ENCODE measurements at places on chromosomes 13 and 19. TPM values are rescaled to one million over a fixed set of nuclear protein-coding genes. Genes with fewer than 3 reads are reported as not detected.

CACNA1A gene
- total RNA-seq, result 3.2 TPM

PSPN gene
- total RNA-seq, result 3.4 TPM

SIGLEC8 gene
- not detected for total RNA-seq

- H3K27ac ChIP-seq, result no peak overlapping the region
- H3K4me3 ChIP-seq, result no peak overlapping the region
- DNase-seq, result peak; percentile 77
- H3K36me3 ChIP-seq, result peaks cover 70% of the 10 kb centered on the region
- no peaks in the 10 kb centered on the region for H3K4me1 ChIP-seq
These were observed 29.8 kb downstream of the CERS1 start for GRCh38 chr19:18865973-18866799.

- no peak overlapping the region for H3K4me3 ChIP-seq
- no peaks in the 10 kb centered on the region for H3K36me3 ChIP-seq
- no peak for DNase-seq
- H3K27me3 ChIP-seq, result no peaks in the 10 kb centered on the region
- H3K4me1 ChIP-seq, result peaks cover 9% of the 10 kb centered on the region
These were observed 27.8 kb upstream of the MIER2 start for GRCh38 chr19:372306-372890.

DNA sequence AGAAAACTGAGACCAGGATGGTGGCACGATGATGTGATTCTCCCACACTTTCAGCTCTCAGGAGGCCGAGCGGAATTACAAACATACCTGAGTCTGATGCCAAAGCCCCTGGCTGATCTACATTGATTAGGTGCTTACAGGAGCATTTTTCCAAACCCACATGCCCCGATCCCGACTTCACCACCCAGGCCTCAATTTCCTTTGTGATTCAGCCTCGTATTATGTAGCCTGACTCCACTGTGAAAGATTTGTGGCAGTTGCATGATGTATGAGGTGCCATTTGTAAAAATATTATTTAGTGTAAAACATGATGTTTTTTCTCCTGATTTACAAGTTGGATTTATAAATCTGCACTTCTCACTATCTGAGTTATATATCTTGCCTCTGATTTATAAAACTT, 118.0 kb downstream of the TSHZ3 start:
- H3K27me3 ChIP-seq, result no peaks in the 10 kb centered on the region
- no peak for DNase-seq
- no peaks in the 10 kb centered on the region for H3K4me1 ChIP-seq

DNA sequence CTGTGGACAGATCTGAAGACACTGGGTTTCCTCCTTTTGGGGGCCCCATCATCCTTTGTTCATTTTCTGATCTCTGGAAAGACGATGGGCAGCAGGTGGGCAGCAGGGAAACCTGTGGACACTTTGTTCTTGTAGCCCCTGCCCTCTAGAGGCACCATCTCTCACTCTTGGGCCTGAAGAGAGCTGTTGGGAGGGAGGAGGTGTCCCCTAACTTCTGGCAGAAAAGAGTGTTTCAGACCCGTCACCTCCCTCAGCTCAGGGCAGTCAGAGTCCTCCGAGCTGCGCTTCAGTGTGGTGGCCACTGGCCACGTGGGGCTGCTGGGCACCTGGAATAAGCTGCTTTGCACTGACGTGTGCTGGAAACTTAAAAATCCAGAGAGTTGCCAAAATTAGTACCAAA, 26.9 kb upstream of the RNF17 start:
- DNase-seq, result no peak
- no peaks in the 10 kb centered on the region for H3K27me3 ChIP-seq
- H3K4me1 ChIP-seq, result peaks cover 5% of the 10 kb centered on the region
- H3K27ac ChIP-seq, result no peak overlapping the region
- H3K4me3 ChIP-seq, result no peak overlapping the region

DNA sequence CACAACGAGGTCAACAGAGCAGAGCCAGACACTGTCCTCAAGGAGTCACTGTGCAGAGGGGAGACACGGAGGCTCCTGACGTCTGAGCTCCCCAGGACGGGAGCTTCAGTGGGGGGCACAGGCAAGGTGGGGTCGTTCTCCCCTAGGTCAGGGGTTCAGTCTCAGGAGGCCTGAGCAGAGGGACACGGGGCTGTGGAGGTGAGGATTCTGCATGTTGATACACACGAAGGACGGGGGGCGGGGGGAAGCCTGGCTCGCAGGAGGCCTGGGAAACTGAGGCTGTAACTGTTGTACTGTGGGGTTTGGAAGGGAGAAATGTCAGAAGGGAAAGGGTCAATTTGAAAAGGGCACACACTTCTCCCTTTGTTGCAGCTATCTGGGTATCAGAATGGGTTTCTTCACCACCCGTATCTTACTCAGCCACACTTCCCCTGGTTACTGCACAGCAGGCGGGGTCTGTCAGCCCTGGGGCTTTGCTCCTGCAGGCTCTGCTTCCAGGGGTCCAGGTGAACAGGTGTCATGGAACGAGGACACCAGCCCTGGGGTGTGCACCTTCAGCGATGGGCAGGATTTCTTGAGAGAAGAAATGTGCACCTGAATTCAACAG, 748 bp upstream of the SIGLEC8 start:
- H3K36me3 ChIP-seq, result no peaks in the 10 kb centered on the region
- peaks cover 27% of the 10 kb centered on the region for H3K27me3 ChIP-seq
- no peak overlapping the region for H3K27ac ChIP-seq
- H3K4me1 ChIP-seq, result no peaks in the 10 kb centered on the region

DNA sequence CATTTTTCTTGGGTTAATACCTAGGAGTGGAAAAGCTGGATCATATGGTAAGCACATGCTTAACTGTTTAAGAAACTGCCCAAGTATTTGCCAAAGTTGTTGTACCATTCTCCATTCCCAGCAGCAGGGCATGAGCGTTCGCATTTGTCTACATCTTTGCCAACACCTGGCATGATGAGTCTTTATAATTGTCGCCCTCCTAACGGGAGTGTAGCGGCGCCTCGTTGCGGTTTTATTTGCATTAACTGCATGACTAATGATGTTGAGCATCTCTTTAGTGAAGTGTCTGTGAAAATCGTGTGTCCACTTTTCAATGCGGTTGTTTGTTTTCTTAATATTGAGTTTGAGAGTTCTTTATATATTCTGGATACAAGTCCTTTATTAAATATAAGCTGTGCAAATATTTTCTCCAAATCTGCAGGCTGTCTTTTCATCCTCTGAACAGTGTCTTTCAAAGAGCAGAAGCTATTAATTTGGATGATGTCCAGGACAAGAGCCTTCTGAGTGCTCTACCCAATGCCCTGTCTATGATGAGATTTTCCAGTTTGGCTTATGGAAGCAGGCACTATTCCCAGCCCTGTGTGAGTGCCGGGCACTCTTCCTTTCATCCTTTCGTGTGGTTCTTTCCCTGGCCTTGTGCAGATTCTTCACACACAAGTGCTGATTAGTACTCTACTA, 202.0 kb downstream of the FOXO1 start:
- H3K4me3 ChIP-seq, result no peak overlapping the region
- no peak overlapping the region for H3K27ac ChIP-seq
- H3K4me1 ChIP-seq, result no peaks in the 10 kb centered on the region

DNA sequence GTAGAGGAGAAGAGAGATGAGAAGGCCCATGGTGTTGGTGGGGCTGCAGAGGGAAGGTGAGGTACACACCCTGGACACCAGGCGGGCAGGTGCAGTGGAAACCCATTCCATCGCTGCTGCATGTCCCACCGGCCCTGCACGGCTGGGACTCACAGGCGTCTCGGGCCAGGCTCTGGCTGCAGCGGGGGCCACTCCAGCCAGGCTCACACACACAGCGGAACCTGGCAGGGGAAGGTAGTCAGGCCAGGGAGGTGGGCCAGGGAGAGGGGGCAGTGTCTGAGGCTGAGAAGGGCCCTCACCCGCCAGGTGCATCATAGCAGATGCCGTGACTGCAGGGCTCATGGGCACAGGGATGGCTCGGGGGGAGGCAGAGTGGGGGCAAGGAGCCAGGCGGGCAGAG, 15.6 kb downstream of the NOTCH3 start:
- no peaks in the 10 kb centered on the region for H3K27me3 ChIP-seq
- DNase-seq, result no peak
- H3K4me3 ChIP-seq, result no peak overlapping the region
- peaks cover 14% of the 10 kb centered on the region for H3K4me1 ChIP-seq
- H3K36me3 ChIP-seq, result no peaks in the 10 kb centered on the region

DNA sequence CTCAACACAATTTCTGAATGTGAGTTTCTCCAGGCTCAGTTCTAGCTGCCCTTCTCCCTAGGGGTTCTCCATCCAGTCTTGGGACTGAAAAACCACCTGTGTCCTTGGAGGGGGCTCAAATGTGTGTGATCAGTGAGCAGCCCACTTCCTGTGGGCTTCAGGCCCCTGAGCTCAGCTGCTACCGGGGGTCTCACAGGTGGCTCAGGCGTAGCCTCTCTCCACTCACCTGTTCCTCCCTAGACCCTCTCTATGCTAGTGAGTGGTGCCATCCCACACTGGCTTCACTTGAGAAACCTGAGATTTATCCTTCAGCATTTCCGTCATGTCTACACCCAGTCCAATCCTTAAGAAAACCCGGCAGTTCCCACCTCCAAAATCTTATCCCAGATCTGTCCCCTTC, 39.8 kb upstream of the GPI start:
- H3K4me3 ChIP-seq, result no peak overlapping the region
- peaks cover 9% of the 10 kb centered on the region for H3K4me1 ChIP-seq
- peaks cover 11% of the 10 kb centered on the region for H3K36me3 ChIP-seq
- no peak overlapping the region for H3K27ac ChIP-seq
- H3K27me3 ChIP-seq, result no peaks in the 10 kb centered on the region
- DNase-seq, result no peak

DNA sequence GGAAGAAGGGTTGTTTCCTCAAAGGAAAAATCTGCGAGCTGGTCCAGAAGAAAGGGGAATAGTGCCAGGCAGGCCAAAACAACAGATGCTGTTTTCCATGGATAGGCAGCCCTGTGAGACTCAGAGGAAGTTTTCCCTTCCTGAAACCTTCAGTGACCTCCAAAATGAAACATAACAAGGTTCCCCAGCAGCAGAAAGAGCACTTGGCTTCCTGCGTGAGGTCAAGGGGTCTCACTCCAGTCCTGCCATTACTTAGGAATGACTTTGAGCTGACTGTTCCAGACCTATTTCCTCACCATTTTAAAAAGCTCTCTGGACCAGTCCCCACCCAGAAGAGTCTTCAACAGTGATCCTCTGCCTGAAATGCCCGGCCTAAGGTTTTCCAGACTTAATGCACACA, 104.6 kb upstream of the IPO5 start:
- no peak overlapping the region for H3K4me3 ChIP-seq
- no peaks in the 10 kb centered on the region for H3K36me3 ChIP-seq
- no peak for DNase-seq
- no peak overlapping the region for H3K27ac ChIP-seq

DNA sequence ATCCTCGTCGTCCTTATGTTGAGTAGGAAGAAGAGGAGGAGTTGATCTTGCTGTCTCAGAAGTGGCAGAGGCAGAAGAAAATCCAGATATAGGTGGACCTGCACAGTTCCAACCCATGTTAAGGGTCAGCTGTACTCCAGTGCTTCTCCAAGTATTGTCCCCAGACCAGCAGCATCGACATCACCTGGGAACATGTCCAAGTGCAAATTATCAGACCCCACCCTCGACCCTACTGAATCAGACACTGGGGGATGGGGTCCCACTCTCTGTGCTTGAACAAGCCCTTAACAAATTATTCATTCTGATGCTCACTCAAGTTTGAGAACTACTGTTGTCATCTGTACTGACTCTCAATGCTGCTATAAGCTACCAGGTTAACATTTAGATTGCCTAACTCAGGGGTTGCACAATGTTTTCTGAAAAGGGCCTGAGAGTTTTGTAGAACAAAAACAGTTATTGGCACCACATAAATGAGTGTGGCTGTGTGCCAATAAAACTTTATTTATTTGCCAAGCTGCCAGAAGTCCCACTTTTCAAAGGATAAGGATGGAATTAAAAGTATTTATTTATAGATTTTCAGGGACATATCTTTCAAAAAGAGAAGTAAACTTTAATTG, 226.7 kb upstream of the IPO5 start:
- H3K36me3 ChIP-seq, result no peaks in the 10 kb centered on the region
- no peak overlapping the region for H3K4me3 ChIP-seq
- no peak overlapping the region for H3K27ac ChIP-seq

DNA sequence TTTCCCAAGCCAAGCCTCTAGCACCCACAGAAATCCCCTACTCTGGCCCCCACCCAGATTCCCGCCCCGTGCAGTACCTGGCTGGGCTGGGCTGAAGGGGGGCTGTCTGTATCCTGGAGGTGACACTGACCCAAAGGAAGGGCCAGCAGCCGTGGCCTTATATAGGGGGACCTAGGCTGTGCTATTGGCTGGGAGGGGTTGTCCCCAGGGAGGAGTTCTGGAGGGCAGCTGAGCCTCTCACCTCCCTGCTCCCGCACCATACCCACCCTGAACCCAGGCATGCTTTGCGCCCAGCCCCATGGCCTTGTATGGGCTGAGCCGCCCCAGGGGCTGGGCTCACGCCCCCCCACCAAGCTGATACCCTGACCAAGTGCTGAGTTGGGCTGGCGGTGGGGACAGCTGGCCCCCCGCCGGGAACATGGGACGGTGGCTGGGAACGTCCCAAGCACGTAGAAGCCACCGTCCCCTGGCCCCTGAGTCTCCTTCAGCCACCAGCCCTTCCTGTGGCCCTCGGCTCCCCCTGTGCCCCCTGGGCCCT, at the start of gene CKM:
CKM (minus strand) TSS at position 132 of the 538 bp plus-strand sequence. CDS start 3,162 bp downstream, outside the sequence.
- no peak for DNase-seq
- H3K36me3 ChIP-seq, result no peaks in the 10 kb centered on the region

DNA sequence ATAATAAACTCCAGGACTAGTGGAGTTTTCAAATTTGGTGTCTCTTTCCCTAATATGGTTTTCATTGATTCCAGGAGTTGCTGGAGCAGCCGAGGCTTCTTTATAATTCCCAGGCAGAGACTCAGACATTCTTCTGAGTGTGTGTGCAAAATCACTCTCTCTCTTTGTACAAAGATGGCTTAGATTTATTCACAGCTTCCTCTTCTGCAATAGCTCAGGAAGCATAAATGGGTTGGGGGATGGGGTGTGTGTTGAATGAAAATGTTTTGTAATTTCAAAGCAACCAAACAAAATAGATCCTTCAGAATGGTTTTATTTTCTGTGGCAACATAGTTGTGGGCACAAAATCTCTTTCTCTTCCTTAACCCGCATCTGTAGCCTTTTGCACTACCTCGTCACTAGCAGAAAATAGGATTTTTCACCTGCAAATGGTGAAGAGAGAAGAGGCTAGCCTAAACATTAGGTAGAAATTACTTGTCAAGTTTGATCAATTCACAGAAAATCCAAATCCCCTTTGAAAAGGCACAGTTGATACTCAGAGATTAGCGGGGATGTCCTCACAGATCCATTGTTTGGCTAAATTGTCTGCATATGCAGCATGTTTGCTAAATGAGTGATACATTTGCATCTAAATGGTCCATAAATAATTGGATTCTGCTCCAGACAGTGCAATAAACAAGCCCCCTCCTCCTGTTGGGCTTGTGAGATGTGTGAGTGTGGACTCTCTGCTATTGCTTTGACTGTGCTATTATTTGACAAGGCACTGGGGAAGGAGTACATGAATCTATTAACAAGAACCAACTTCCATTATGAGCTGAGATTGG, 66.7 kb downstream of the CBY2 start:
- peaks cover 54% of the 10 kb centered on the region for H3K4me1 ChIP-seq
- peak overlapping the region; percentile 84 for H3K27ac ChIP-seq
- peak overlapping the region; percentile 13 for H3K4me3 ChIP-seq
- no peaks in the 10 kb centered on the region for H3K36me3 ChIP-seq
